GDM1 (cell line): ENCODE measurements at places on chromosomes 5 and 9.

DNA sequence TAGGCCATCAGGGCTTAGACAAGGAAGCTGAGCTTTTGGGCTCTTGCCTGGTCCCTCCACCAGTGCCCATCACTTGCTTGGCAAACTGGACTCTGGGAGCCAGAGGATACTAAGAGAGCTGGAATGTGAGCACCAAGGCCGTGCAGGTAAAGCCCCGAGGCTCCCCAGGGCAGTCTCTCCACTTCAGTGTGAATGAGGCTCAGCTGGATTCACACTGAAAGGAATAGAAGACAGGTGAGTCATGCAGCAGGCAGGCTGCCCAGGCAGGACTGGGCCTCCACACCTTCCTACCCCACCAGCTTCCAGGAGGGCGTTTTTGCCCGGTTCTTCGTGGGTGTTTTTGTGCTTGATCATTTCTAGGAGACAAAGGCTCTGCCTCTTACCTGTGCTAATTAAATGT, 7.3 kb upstream of the CTSV start:
- DNase-seq: no peak

DNA sequence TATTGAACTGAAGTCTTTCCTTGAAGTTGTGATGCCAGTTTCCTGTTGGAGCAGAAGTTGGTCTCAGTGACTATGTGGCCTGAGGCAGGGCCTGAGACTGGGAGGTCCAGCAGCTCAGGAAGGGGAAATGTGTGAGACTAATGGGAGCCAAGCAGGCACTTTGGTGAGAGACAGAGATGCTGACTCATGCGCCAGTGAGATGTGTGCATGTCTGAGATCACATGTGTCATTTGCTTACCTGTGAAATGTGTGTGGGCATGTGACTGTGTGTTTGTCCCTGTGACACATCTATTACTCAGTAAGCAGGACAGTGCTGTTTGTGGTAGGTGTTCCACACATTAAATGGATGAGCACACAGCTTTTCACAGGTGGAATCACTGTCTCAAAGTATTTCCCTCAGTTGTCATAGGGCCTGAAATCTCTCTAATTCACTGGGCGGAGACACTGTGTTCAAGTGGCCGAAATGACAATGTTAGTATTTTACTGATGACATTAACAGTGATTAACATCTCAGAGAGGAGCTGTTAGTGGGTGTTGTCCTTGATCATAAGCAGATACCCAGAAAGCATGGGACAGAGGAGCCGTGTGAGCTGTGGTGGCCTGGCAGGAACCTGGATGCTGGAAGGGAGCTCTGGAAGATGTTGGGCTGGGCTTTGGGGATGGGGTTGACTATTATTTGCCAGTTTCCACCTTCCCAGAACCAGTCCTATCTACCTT, 7.4 kb downstream of the NPR2 start:
- no peak for DNase-seq

- no peak for DNase-seq
Measured at GRCh38 chr5:122142480-122143164, 13.3 kb downstream of the ZNF474 start.

GRCh38 chr5:126814721-126815404, 37.9 kb downstream of the LMNB1 start:
- DNase-seq: no peak

DNA sequence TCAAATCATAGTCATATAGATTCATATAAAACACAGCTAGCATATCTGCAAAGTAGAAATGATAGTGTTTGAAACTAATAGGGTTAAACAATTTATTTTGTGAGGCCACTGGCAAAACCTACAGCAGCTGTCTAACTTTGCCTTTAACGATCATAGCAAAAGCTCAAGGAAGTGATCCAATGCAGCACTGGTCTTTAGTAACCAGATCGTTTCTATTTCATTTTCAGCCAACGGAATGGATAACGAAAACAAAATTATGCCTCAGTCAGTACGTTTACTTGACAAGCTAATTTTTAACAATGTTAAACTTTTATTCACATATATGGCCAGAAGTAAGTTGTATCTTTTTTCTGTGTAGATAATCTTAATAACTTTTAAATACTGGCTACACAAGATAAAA, 17.7 kb downstream of the MLLT3 start:
- DNase-seq: peak; percentile 8

DNA sequence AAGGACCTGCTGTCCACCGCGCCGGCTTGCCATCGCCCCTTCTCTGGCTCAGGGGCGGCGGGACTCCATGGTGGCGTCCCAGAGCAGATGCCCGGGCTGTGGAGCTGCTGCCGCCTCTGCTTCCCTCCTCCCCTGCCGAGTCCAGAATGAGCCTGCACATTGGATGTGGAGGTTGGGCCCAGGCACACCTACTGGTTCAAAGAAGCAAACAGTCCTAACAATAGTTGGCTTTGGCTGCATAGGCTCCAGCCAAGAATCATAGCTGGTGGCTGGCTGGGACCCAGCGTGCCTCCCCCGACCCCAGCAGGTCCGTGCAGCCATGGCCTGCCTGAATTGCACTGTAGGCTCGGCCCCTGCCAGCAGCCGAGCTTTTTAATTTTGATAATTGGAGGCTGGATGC, 25.8 kb downstream of the ADAMTSL2 start:
- no peak for DNase-seq

GRCh38 chr9:134360180-134360759, 34.0 kb downstream of the RXRA start:
- DNase-seq: no peak

- no peak for DNase-seq
Measured at GRCh38 chr5:37720550-37720952, 119.3 kb downstream of the GDNF start.

DNA sequence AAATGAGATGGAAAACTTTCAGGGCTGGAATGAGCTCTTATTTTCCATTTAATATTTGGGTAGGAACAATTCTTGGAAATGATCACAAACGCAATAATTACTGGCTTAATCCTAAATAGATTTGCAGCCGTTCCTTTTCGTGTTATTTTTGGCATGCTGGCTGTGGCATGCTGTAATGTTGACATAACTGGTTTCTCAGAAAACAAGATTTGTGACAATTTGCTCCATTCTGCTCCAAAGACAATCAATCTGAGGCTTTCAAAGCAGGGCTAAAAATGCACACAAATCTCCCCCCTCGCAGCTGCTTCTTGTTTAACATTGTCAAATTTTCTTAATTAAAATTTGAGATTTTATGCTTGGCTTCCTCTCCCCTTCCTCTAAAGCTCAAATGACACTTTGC, 151.2 kb downstream of the TTC39B start:
- DNase-seq: no peak

DNA sequence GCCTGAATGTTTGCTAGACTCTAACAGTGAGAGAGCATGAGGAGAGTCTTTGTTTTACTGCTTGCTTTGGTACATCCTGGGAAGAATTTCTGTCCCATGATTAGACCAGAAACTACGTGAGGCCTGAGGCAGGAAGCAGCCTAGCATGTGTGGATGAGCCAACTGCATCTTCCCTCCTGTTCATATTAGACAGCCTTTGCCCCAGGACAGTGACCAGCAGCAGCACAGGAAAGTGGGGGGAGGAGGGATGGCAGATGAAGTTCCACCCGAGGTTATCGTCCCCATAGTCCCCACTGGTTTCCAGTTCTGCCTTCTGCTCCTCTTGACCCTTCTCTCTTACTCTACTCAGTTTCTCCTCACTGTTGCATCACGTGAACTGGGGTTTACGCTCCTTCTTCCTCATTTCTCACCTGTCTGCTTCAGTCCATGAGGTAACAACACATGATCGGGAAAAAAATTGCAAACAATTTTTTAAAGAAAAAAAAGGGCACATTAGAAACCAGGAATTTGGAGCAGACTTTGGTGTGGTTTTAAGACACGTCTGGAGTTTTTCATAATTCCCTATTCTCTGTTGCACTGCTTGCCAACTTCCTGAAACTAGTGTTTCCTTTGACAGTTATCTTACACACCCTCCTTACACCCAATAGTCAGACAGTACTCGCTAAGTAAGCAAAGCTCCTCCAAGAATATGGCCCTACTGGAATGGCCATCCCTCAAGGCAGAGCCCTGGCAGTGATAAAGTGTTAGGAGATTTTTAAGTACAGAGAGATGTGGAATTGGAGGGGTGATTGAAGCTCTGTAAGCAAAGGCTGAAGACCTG, 84.1 kb downstream of the SNX18 start:
- DNase-seq: no peak

GRCh38 chr9:4262735-4263141, 37.1 kb downstream of the GLIS3 start:
- DNase-seq: no peak

DNA sequence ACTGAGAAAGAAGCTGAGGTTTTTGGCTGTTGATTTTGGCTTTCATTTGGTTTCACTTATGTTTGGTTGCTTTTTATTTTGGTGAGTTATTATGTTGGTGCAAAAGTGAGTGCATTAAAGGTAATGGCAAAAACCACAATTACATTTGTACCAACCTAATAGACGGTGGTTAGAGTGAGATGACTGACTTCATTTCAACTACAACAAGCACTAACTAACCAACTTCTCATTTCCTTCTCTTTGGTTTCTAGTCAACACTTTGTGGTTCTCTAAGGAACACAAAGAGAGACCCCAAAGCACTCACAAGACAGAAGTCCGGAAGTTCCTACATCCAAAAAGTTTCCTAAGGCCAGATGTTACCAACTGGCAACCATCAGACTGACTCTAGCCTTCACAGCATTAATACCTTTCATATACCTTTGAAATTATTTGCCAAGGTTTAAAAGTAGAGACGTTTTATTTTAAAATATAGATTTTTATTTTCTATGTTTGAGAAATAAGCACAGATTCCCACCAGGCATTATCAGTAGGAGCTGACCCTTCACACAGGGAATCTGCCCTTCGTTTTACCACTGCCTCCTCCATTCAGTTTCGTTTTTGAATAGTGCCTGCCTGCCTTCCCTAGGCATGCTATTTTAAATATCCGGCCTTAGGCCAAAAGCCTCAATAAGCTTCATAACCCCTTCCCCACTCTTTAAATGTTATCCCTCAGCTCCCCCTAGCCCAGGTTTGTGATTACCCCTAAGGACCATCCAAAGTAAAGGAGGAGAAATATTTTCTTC, 301.1 kb upstream of the PTGER4 start:
- DNase-seq: no peak
